ENCODE measurements at places on chromosomes 6 and 20.

DNA sequence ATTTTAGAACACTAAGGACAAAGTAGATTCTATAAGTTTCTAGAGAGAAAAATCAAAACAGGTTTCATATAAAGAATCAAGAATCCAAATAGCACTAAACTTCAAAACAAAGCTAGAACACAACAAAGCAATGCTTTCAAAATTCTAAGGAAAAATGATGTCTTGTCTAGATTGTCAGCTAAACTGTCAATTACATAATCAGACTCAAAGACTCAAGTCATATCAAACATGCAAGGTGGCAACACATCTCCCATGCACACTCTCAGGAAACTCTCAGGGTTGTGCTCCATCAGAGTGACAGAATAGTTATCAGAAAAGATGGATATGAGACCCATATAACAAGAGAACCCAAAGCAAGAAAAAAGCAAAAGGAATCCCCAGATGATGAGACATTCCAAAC is 23.9 kb downstream of the HACE1 start:
- DNase-seq: no peak

- DNase-seq: no peak
These were observed 236.1 kb downstream of the BMP2 start for GRCh38 chr20:7003598-7003997.

DNA sequence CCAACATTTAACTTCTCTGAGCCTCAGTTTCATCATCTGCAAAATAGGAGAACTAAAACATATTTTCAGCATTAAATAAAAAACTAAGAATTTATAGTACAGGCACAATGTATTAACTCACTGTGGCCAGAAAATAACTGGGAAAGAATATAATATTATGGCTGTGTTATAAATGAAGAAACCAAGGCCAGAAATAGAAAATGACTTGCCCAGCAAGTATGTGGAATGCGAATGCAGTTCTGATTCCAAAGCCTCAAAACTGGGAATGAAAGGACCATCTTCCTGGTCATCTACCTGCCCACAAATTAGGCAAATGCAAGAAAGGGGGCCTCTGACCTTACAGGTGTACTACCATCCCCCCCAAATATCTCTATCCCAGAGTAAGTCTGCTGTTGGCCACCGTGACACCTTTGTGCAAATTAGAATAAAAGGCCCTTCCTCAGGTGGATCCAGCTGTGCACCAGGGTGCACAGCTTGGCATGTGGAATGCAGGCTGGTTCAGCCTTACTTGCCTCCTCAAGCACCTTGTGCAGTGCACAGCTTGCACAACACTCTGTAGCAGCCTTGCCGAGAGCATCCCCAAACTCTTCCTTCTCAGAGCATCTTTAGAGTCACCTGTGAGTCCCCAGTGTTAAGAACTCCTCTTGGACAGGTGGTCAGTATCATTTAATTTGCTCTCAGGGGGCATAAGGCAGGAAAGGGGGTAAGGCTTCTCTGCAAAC is 4.4 kb downstream of the SLC13A3 start:
- no peak for DNase-seq

DNA sequence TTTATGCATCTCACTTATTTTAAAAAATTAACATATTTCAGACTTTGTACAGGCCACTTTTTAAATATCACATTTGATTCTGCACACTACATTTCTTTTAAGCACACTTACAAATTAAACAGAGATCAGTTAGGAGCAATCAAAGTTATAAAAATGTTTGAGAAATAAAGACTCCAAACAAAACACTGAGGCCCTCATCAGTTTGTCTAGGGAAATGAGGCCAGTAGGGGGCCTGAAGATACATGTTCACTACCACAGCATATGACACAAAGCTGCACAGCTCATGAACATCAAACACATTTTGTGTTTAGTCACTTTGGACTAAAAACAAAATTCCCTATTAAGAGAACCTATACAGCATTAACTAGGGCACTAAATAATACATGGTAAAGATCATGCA is 180.5 kb downstream of the PDE7B start:
- DNase-seq: no peak

GRCh38 chr20:4443016-4443415 is 278.7 kb upstream of the PRND start:
- DNase-seq: no peak

DNA sequence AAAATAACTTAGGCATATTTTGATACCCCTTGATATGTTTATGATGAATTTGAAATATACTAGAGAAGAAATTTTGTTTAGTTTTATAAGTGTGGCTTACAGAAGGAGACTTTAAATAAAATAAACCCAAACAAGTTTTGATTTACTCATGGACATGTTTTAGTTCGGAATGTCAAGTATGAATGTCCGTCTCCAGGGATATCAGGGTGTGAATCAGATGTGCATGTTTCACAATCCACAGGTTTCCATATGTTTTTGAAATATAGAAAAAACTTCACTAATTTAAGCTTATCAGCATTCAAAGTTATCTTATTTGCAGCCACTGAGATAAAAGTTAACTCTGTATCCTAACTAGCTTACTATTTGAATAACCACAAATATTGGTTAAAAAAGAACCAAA is 51.5 kb downstream of the PLCB1 start:
- no peak for DNase-seq

DNA sequence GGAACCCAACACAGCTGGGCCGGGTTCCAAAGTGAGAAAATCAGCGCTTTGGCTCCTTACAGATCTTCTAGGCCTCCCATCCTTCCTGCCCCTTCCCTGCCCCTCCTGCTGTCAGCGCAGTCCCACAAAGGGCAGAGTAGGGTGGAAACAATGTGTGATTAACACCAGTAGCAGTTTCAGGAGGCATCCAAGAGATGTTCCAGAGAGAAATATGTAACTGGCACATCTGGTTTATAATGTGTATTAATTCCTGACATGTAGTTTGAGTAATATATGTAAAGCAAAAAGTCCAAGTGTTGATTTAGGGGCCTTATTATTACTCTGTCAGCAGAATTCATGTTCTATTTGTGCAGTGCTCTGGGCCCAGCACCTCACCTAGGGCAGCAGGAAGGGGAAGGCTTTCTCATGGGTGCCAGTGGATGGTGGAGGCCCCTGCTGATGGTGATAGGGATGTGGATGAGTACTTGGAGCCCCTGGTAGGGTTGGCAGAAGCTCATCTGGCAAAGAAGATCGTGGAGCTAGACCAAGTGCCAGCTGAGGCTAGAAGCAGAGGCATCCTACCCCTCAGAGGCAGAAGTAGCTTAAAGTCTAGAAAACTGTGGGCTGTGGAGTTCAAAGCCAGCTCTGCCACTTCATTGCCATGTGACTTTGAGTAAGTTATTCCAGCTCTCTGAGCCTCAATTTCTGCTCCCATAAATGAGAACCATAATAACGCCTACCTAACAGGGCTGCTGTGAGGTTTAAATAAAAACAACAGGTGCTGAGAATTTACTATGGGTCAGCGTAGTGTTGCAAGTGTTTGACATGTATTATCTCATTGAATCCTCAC is 22.4 kb upstream of the RALY start:
- DNase-seq: no peak
